ENCODE measurements at places on chromosomes 12 and 14.

DNA sequence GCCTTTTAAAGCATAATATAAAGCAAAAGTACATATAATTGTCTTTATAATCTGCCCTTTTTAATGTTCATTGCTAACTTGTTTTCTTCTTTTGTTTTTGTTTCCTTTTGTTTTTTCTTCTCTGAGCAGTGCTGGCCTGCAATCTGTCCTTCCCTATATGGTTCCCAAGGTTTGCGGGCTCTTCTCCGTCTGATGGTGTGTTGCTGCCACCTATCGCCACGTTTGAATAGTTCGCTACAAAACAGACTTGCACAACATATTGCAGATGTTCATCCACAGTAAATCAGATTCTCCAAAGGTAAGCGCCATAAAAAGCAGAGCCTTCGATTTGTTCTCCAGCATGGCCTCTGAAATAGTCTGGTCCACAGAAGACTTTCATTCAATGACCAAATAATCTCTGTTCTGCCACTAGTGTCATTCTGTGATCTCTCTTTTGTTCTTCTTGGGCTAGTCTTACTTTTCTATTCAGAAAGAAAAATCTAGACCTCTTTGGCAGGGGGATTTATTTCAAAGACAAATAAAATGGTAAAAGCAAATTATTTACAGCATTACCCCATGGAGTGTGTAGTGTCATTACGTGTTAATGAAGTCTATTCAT is 33.5 kb downstream of the C12orf50 start:
- peak; percentile 67 for DNase-seq

GRCh38 chr14:81434230-81434629 is 34.1 kb upstream of the STON2 start:
- no peak for DNase-seq

DNA sequence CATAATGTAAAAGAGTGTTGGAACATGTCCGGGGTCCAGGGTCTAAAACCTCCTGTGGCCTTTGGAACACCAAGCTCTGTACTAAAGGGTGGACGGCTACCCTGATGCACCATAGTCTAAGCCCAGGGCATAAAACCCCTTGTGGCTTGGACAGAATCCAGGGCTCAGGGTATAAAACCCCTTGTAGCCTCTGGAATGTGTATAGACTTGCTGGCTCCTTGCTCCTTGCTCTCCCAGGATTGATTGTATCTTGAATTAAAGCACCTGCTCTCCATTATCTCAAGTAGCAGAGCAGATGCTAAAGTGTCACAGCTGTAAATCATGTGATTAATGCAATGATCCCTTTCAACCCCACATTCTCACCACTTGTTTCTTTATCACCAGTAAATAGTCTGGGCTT is 556.5 kb downstream of the LRFN5 start:
- no peak for DNase-seq

DNA sequence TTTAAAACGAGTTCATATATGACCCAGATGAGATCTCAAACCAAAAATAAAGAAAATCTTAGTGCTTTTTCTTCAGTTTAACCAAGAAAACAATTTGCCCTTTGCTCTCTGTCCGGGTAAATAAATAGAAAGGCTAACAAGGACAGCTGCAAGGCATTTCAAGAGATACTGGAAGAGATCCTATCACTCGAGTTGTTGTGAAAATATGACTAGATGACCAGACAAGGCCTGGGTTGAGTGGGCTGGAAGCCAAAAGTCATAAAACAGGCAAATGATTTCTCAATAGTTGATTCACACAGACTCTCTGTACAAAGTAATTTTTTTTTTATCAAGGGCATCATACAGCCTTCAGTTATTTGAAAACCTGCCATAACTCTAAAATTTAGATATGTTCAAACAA is 55.9 kb upstream of the AVPR1A start:
- DNase-seq, result no peak

DNA sequence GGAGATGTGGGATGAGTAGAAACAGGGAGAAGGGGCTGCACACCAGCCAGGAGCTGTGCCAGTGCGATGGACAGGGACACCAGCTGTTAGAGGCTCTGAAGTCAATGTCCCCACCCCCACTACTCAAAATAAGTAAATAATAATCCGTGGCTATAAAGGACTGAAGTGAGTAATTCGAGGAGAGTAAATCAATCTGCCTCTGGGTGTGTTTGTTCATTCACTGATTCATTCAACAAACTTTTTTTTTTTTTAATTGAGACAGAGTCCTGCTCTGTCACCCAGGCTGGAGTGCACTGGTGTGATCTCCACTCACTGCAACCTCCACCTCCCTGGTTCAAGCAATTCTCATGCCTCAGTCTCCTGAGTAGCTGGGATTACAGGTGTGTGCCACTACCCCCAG is 363.6 kb downstream of the TMEM132D start:
- no peak for DNase-seq

GRCh38 chr14:20391505-20391904 is 21.8 kb downstream of the TEP1 start:
- DNase-seq, result no peak

DNA sequence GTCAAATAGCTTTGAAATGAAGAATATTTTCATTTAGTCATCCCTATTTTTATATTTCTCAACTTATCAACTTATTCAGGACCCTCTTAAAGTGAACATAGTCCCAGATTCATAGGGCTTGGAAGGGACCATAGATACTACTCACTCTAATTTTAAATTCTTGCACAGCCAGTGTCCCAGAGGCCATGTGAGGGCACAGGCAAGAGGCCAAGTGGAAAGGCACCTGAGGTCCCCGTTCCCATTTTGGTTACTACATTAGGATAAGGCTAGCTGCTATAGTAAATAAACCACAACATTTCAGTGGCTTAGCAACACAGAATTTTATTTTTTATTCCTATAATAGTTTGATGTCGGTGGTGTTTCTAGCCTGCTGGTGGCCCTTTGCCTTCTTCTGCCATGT is 227.8 kb downstream of the SPTSSA start:
- no peak for DNase-seq

DNA sequence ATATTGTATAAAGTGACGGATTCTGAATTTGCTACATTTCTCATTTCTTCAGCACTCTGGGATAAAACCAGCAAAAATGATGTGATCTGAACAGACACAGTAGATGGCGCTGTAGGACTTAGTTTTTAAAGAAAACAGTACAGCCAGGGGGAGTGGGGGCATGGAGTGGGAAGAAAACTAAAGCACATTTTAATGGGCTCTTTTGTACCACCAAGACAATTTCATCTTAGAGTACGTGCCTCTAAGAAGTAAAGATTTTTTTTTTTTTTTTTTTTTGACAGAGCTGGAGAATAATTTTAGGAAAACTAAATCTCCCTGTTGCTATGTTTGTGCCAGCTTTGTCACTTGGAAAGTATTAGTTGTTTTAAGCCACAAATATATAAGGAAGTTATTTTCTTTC is 124.4 kb downstream of the RAD51B start:
- peak; percentile 42 for DNase-seq

DNA sequence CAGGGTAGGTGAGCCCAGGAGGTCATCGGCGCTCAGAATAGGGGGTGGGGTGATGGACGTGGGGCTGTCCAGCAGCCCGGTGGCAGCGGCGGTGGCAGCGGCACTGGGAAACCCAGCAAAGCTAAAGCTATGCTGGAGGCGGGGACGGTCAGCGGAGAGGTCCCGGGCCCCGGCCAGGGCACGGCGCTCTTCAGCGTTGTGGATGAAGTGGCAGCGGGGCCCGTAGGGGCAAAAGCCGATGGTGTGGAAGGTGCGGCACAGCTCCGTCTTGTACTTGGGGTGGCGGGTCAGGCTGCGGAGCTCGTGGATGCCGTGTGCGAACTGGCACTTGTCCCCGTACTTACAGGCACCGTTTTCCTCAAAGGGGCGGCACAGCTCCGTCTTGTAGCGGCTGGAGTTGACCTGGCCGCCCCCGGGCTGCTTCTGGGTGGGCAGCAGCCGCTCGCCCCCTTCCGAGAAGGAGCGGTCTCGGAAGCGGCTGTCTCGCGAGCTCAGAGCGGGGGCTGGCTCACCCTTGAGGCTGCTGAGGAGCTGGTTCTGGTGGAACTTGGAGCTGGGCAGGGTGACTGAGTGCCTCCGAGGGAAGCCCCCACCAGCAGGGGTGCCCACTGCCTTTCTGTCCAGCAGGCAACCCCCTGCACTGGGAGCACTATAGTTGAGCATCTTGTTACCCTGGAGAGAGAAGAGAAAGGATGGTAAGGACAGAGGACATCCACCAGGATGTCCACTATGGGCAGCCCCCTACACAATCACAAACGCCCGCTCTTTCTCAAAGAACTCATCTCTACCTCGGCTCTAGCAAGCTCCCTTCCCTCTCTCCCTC is 2.8 kb downstream of the ZFP36L1 start:
- DNase-seq, result peak; percentile 7

DNA sequence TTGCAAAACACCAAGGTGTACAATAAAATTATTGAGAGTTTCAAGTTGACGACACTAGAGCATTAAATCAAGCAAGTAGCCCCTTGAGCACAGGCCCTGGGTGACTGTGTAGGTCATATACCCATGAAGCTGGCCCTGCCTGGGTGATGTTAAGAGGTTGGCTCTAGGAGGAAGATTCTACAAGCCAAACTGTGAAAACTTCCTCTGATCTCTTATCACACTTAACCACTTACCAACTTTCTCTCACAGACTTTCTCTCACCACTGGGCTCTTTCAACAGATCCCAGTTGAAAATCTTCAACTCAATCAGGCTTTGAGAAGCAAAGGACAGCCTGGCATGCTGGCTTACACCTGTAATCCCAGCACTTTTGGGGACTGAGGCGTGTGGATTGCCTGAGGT is 186.9 kb upstream of the BTG1 start:
- DNase-seq, result no peak

DNA sequence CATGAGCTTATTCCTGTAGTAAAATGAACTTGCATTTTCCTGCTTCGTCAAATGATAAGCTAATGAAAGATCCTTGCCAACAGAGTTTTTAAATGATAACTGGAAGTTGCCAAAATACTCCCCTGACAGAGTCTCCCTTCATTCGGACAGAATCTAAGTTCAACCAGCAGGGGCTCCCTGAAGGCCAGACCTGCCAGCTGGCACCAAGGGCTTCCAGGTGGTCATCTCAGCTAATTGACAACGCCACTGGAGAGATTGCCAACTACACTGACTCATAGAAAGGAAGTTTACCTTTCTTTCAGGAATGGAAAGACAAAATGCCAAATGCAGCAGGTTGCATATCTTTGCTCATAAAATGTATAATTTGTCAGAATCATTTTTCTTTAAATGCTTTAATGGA is 462.8 kb downstream of the GXYLT1 start:
- peak; percentile 25 for DNase-seq

- DNase-seq, result no peak
Measured at GRCh38 chr14:32913725-32914124, 25.0 kb upstream of the NPAS3 start.

GRCh38 chr14:65117769-65118745 is 15.7 kb upstream of the MAX start:
- DNase-seq, result no peak

Data from glutamatergic neuron (in vitro differentiated cells).